ENCODE measurements at places on chromosomes 2 and 18.

GRCh38 chr2:133624551-133624950 lies 56.3 kb upstream of the NCKAP5 start:
- no peak for DNase-seq

GRCh38 chr2:109421101-109421500 lies 192.7 kb downstream of the SEPTIN10 start:
- no peak for DNase-seq

DNA sequence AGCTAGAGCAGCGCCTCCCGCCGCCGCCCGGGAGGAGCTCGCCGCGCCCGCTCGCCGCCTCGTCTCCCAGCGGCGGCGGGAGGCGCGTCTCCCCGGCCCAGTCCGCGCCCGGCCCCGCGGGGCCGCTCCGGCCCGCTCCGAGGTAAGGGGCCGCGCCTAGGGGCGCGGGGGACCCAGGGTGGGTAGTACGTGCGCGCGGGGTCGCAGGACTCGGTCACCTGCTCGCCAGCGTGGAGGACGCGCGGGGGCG lies 259 bp downstream of the NPAS2 start:
- no peak for DNase-seq

GRCh38 chr18:5420906-5421305 lies 122.9 kb downstream of the EPB41L3 start:
- DNase-seq: no peak

- DNase-seq: no peak
Measured at GRCh38 chr2:190050001-190050400, 12.5 kb downstream of the MSTN start.

DNA sequence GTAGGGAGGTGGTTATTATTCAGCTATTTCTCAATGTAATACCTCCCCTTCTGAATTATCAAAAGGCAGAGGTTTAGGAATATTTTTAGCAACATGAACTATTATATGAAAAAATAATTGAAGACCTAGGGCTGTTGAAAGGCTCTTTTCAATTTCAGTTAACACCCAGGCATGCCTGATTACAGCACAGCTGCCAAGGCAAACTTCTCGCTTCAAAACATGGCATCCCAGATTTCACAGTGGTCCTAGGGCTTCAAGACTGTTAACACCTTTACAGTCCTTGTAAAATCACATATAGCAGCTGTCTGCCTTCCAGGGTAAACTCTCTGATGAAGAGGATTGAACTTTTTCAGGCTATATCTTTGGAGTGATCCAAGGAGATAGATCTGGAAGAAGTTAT lies 23.2 kb downstream of the CTLA4 start:
- no peak for DNase-seq

- DNase-seq: no peak
Measured at GRCh38 chr2:142603759-142604158, 273.7 kb upstream of the KYNU start.

DNA sequence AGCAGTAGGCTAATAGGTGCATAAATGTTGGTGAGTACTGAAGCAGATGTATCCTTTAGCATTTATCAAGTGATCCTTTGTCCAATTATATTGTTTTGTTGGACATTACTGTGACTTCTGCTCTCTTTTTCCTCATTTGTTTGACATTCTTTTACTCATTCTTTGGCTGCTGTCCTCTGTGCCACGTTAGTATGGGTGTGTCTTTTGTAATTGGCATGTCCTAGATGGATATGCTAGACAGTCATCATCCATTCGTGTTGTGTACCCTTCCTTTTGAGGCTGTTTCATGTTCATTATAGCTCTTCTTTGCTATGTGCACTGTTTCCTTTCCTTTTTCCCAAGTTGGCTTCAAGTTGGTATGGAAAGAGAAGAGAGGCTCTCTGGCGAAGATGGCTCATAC lies 284.7 kb downstream of the CYP26B1 start:
- no peak for DNase-seq

DNA sequence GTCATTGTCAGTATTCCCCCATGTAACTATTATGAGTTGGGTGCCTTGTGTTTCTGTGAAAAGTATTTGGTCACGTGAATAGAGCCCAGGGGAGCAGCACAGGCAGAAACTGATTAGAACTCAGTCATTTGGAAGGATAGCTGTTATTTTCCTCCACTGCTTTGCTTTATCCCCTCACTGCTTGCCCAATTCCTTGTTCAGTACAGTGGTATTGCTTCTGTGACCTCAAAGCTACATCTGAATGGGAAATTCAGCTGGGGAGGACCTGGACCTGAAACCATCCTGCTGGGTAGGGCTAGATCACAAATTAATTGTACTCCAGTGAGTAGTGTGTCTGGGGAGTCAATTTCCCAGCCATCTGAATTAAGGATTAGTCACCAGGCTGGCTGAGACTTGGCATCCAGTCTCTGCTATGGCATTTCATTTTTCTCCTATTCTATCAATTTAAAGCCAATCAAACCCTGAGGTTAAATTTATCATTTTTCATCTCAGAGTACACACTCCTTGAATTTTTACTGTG lies 1231.6 kb upstream of the GYPC start:
- no peak for DNase-seq

DNA sequence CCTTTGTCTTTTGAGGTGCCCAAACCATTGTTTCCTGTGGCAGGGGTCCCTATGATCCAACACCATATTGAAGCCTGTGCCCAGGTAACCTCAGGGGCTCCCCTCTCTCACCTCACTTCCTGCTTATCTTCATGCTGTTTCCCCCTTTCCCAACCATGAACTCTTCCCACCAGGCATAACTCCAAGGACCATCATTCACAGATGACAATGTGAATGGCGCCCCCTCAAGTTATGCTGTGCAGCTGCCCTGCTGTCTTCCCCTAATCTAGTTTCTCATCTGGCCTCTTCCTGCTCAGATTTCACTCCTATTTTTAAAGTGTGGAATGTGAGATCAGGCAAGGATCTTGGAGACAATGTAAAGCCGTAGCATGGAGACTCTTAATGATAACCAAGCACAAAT lies 1.4 kb downstream of the GMPPA start:
- DNase-seq: no peak

DNA sequence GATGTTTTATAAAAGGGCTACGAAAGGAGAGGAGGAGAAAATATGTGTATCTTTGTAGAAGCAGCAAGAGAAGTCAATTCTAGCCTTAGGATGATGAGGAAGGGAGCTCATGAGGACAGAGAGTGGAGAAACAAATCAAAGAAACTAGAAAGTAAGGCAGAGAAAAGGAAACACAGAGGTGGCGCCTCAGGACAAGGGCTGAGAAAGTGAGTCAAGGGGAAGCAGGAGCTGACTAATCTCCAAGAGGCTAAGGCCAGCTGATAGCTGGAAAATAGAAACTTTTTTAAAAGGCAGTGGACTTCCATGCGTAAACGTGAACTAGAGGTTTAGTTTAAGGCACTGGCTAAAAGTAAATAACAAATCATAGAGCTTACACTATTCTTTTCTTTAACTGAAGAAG lies 173.3 kb downstream of the ANKRD44 start:
- no peak for DNase-seq

GRCh38 chr2:3482363-3482821 lies 36.9 kb downstream of the ADI1 start:
- no peak for DNase-seq

DNA sequence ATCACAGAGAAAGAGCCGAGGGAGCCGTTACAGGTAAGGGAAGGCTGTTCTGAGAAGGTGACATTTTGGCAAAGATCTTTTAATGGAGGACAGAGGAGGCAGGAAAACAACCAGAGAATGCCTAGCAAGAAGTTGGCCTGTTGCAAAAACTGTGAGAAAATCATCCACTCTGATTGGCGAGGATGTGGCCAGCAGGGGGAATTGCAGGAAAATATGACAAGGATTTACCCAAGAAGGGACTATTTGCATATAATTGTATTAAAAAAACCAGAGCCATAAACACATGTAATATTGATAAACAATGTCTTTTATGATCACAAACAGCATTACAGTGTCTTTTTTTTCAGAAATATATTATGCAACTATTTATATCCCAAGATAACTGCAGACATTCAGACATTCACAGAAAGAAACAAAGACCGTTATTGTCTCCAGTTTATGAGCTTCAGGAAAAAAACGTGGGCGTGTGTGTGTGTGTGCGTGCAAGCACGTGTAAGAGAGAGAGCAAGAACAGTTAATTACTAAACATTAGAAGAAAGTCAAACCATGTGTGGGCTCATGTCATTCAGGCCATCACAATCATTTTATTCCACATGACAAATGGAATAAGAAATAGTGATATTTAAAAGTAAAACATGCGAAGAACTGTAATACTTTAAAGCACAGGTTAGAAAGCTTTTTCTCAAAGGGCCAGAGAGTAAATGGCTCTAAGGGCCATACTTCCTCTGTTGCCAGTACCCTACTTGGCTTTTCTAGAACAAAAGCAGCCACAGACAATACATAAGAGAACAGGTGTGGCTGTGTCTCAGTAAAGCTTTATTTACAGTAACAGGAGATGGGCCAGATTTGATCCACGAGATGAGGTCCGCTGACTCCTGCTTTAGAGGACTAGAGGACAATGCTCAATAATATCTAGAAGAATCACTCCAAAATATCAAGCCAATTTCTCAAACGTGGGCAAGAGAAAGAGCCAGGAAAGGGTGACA lies 324.1 kb downstream of the DLGAP1 start:
- DNase-seq: no peak

GRCh38 chr2:175624211-175624761 lies 377.8 kb downstream of the LNPK start:
- no peak for DNase-seq

DNA sequence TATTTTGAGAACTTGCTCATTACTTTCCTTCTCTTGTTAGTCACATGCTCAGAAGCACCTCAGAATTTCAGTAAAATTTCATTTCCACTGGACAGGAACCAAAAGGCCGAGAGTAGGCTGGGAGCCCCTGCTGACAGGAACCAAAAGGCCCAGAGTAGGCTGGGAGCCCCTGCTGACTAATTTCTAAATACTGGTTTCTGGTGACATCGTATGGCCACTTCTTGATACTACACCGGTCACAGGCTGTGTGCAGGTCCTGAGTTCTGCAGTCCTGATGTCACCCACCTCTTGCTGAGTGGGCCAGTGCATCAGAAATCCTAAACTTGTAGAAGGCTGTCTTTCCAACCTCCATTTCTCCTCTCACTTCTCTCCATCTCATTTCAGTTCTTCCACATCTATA lies 17.7 kb upstream of the EN1 start:
- DNase-seq: no peak

DNA sequence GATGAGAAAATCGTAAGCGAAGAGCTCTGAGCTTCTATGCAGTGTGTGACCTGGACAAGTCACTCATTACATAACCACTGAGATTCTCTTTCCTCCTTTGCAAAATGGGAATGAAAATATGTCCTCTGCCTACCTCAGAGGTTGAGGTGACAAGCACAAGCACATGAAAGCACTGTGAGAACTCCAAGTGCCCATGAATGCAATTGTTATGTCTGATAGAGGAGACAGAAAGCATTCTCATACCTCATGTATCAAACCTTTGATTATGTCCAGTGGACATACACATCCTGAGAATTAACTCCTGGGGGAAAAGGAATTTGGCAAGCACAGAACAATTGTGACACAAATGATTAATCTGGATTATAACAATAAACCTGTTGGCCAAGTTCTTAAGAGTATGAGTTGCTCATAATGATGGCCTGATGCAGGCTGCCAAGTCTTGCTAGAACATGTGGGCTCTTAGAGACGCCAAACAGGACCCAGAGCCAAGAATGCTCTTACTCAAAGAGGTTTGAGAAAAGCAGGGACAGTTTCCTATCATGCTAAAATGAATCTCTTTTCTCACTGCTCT lies 8.5 kb upstream of the RMDN2 start:
- DNase-seq: no peak

- DNase-seq: no peak
Measured at GRCh38 chr2:148493822-148494563, 150.6 kb upstream of the EPC2 start.

DNA sequence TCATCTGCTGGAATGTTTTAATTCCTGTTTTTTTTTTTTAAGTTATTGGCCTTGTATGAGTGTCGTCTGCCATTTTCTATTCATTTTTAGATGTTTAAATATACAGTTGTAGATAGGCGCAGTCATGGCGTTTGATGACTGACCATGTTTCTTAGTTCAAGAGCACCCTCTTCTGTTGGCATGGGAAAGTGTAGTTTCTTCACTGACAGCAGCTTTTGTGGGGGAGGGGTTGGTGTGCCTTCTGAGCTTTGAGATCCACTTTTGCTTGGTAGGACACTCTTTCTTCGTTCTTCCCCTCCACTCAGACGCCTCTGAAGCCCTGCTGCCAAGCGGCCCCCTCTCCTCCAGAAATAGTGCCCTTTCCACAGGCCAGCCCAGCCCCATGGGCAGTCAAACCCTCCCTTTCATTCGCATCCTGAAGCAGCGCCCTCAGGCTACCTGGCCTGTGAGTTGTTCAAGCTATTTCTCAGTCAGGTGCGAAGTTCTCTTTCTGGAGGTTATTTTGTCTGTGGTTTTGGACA lies 492.0 kb downstream of the TNS1 start:
- DNase-seq: no peak

DNA sequence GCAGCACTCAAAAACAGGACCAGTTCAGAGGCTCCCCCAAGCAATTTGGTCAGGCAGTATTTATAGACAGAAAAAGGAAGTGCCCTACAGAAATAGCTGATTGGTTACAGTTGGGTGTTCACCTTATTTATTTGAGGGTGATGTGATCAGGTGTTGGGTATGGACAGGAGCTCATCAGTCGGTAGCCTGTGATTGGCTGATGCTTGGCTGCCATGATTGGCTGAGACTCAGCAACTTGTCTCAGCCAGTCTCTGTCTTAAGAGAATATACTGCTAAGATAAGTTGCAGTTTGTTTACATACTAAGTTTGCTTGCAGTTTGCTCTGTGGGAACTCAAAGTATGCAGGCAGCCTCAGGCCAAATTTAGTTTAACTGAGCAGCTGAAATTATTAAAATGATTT lies 9.4 kb downstream of the ABCG8 start:
- DNase-seq: no peak

- DNase-seq: no peak
Measured at GRCh38 chr2:159963700-159964099, 98.7 kb downstream of the PLA2R1 start.

GRCh38 chr2:98467082-98467536 lies 22.5 kb downstream of the INPP4A start:
- DNase-seq: no peak

DNA sequence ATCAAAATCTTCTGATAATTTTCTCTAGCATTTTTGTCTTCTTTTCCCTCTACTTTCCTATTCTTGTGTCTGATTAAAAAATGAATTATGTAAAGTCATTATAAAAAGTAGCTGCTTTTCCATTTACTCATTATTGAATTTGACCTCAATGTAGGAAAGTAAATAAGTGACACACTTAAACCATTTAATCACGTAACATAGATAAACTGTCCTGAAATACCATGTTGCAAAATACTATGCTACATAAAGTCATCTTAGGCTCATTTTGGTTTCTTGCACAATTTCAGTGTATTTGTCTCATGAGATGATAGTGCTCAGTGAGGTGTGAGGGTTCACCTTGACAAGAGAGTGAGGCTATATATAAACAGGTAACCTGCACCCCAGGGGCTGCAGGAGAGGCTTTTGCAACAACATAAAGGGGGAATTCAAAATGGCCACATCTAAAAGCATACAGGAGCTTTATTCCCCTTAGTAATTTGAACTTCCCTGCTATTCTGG lies 502.7 kb downstream of the RNF144A start:
- no peak for DNase-seq
